ENCODE measurements at places on chromosomes 3 and 15.

- DNase-seq, result no peak
Measured at GRCh38 chr15:61558172-61559136, 329.4 kb upstream of the RORA start.

GRCh38 chr3:66472313-66473134, 28.3 kb downstream of the LRIG1 start:
- DNase-seq, result peak; percentile 90

GRCh38 chr3:187849016-187849654, 103.9 kb upstream of the BCL6 start:
- no peak for DNase-seq

DNA sequence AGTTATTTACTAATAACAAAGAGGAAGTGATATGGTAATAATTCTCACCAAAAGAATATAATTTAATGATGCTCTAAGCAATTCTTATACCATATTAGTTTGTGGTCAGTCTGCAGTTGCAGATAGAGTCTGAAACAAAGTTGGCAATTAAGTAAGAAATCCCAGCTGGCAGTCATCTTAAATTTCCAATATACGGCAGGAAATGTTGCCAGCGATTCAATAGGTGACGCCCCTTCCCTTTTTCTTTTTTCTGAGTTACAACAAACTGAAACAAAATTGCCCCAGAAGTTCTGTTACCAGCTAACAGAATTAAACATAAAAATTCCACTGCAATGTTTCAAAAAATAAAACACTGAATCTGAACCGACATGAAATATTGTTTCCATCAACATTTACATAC, 26.7 kb downstream of the LRRFIP2 start:
- DNase-seq, result no peak

DNA sequence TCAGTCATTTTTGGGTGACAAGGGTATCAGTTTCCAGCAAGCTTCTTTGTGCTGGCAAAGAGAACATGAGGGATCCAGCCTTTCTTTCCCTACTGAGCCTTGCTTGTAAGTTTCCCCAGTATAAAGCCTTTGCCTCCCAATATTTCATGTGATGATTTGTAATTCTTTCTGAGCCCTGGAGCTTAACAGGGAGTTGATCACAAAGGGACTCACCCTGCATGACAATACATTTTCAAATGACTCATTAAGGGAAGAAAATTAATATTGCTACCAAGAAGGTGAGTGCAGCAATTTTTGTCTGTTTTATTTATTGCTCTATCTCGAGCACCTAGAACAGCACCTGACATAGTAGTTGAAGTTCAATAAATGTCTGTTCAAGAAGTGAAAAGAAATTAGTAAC, 27.7 kb downstream of the OXSM start:
- no peak for DNase-seq

GRCh38 chr3:25468866-25469319, 40.8 kb downstream of the RARB start:
- DNase-seq, result no peak

- DNase-seq, result no peak
Measured at GRCh38 chr3:134048278-134048996, 18.7 kb upstream of the SLCO2A1 start.

- DNase-seq, result no peak
Measured at GRCh38 chr3:139299261-139300132, 44.3 kb upstream of the MRPS22 start.

- DNase-seq, result no peak
Measured at GRCh38 chr3:28940994-28941393, 339.9 kb upstream of the RBMS3 start.

DNA sequence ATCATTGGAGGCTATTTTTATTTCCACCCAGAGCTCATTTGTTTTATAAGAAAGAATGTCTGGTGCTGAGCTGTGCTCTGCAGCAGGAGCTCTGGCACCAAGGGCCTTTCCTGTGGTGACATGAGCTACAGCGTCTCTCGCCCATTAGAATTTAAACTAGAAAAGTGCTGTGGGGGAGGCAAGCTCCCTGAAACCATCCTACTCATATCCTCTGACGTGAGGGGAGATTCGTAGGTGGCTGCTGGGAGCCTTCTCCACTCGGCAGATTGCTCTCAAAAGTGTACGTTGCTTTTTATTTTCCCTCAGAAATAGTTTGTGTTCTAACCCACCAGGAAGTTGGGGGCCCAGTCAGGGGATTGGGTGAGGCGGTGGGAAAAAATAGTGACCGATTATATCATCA, 76.3 kb upstream of the ARHGEF3 start:
- DNase-seq, result no peak

- DNase-seq, result peak; percentile 16
Measured at GRCh38 chr3:120284747-120285507, at the start of gene GPR156. TSS of gene GPR156 (minus strand) at chr3:120285222. CDS start at chr3:120244098, 41,124 bp downstream.

DNA sequence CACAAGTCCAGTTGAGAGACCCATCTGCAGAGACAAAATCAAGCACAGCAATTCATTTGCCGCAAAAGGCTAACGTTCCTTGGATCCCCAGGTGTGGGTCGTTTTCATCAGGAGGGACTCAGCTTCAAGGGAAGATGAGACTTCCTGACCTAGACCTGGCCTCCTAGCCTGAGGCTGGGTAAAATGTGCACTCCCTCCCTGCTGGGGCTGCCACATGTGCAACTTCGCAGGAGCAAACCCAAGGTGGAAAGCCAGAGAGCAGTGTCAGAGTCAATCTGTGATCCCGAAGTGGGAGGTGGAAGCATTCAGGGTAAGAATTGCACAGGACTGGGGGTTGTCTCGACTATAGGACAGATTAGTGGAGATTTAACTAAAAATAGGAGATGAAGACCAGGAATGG, 164.7 kb upstream of the UMPS start:
- no peak for DNase-seq

- DNase-seq, result no peak
Measured at GRCh38 chr3:126320517-126321293, 36.5 kb downstream of the KLF15 start.

DNA sequence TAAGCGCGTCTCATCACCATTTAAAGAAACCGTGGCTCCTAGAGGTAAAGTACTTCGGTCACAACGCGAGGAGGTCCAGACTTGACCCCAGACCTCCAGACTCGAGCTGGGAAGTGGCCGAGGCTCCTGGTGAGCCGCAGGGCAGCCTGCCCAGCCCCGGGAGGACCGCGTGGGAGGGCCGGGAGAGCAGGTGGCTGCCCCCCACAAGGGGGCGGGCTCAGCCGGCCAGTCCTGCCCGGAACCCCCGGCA, at the start of gene SLC27A2:
Gene SLC27A2 (plus strand): TSS at position 228 of the 250 bp plus-strand sequence. CDS start 232 bp downstream, outside the sequence.
- no peak for DNase-seq

DNA sequence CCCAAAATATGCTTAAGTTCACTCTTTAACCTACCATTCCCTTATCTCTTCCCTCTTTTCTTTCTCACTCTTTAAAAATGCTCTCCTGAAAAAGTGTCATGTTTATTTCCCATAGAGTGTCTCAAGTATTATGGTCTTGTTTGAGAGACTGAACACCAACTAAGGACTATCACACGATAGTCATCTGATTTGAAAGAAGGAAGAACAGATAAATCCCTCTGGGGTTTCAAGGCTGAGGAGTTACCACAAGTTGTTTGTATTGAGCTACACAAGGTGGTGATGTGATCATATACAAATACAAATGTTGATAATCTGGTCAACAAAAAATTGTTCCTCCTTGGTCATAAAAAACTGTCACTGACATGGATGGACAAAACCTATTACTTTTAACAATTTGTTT, 13.8 kb downstream of the MEIS2 start:
- no peak for DNase-seq

DNA sequence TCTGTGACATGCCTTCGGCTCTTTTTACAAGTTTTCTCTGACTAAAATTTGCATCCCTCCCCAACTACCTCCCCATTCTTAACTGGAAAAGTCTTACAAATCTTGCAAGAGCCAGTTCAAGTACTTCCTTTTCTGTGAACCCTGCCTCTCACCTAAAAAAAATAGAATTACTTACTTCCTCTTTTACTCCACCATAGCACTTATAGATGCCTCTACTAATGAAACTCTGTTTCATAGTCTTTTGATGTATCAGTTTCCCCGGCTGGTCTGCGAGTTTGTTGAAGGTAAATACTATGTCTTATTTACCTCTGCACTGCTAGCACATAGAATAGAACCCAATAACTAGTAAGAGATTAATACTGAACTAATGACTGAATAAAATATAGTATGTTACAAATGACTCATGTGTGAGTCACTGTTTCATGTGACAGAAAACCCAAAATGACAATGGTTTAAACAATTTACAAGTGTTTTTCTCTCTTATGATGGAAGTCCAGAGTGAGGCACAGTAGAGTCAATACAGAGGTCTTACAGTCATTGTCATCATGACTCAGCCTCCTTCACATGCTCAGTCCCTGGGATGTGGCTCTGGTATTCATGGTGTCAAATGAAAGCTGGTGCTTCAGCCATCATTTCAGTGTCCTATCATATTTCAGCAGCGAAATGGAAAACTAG, 393.5 kb downstream of the RSL24D1 start:
- DNase-seq, result peak; percentile 37

DNA sequence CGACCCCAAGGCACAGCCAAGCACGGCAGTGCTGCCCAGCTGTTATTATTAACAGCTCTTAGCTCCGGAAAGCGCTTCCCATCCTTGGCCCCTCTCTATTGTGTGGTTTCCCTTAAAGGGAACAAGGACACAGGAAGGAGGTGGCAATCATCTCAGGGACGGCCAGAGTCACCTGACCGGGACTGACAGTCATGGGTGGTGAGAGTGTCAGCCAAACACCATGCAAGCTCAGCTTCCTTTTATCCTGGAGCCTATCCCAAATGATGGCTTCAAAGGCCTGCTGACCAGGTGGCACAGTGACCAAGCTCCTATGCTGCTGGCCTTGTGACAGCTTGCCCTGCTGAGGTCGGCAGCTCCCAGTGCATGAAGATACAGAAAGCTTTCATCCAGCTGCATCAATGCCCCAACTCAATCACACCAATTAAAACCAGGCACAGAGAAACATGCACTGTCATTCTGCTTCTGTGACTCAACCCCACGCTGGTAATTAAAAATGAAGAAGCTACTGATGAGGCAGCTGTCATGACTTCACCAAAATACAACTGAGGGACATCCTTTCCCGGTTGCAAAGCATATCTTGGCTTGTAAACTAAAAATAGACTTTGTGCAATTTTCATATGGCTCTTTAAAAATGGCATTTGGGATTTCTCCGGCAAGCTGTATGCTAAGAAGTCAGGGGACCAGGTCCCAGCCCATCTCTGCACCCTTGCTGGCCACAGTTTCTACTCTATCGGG, 34.0 kb downstream of the PCSK6 start:
- DNase-seq, result no peak

DNA sequence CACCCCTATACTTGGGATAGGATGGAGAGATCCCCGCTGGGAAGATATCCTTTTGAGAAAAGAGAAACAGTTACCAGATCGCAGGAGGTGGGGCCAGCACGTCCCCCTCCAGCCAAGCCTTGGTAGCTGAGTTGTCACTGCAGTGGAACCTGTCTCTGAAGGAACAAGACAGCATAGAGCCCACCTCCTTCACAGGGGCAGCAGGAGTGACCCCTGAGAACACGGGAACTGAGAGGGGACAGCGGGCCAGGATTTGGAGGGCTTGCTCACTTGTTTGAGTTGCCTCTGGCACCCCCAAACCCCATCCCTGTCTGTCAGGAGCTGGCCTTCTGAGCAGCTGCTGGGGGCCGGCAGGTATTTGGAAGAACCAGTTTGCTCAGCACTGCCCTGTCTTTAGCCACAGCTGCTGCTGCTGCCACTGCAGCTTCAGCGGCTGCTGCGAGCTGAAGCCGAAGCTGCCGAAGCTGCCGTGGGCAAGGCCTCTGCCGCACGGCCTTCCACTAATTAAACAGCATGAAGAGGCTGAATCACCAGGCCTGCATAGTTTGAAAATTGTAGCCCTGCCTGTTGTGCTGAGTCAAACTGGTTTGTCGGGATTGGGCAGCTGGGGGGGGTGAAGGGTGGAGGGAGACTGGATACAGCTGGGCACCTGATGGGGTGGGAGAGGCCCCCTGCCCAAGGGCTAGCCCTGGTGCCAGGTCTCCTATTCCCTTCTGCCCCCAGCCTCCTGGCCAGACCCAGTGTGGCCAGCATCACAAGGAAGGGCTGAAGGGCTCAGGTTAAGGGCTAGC, 4.0 kb downstream of the EPHB3 start:
- no peak for DNase-seq

DNA sequence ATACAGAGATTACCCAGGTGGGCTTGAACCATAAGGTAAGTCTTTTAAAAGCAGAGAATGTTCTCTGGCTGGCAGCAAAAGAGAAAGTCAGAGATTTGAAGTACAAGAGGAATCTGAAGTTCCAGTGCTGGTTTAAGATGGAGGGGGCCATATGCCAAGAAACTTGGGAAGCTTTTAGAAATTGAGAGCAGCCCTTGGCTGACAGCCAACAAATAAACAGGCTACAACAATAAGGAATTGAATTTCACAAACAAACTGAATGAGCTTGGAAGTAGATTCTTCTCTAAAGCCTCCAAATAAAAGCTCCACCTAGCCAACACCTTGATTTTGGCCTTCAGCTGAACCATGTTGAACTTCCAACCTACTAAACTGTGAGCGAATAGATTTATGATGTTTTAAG, 85.7 kb downstream of the TRIM42 start:
- DNase-seq, result no peak

DNA sequence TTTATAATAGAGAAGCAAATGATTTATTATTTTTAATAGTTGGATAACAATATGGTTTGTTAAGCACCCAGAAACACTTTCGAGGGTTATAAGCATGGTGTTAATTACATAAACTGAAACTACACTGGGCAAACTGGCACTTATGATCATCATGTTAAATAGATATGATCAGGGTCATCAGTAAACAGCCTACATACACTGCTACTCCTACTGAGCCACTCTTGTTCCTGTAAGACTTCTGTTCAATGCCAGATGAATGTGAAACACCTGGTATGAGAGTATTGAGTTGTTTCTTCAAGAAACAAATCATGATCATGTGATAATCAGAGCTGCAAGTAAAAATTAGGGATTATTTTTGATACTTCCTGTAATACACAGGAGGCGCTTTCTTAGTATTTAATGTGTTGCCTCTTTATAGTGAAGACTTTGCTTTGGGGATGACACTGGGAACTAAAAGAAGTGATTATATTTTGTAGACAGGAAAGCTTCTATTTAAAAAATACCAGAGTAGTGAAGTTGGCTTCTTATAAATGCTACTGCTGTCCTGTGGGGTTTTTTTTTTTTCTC, 32.3 kb upstream of the UTS2B start:
- no peak for DNase-seq

DNA sequence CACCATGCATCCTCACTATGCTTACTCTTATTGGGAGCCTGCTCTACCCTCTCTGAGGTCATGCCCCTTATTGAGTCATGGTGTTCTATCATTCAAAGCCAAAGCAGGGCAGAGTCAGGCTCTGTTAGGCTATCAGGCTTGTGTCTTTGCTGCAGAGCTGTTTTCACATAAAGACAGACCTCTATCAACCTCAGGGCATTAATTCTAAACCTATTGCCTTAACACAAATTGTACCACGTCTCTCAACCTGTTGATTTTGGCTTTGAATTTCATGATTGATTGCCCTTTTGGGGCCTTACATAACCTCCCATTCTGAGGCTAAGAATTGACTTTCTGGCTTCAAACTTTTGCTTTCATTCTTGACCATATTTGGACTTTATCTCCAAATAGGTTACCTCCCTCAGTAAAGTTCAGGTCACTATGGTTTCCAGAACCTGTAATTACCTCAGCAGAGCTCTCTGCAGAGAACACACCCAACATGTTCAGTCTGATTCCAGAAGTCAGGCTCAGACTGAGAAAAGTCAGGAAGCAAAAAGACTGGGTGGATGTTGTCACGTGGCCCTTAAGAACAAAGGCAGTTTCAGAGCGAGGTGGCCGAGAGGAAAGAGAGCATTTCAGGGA, 221.4 kb upstream of the NANOGP8 start:
- peak; percentile 12 for DNase-seq

- DNase-seq, result no peak
Measured at GRCh38 chr3:115401298-115401697, 222.0 kb upstream of the GAP43 start.

- DNase-seq, result peak; percentile 33
Measured at GRCh38 chr3:18258492-18258891, 166.6 kb downstream of the SATB1 start.

Measured in GM12865 (cell line).